ENCODE measurements at places on chromosomes 1 and 21. TPM values are rescaled to one million over a fixed set of nuclear protein-coding genes. Genes with fewer than 3 reads are reported as not detected.

The C8A gene
- not detected for total RNA-seq

The CELA3A gene
- not detected for total RNA-seq

The SYT14 gene
- 6.0 TPM for total RNA-seq

The DPYD gene
- 14.3 TPM for total RNA-seq

The OR2L13 gene
- not detected for total RNA-seq

The POU2F1 gene
- 5.6 TPM for total RNA-seq

The ANGPTL1 gene
- total RNA-seq: not detected

The FCN3 gene
- total RNA-seq: not detected

The C1QC gene
- total RNA-seq: not detected

The BATF3 gene
- total RNA-seq: 12.4 TPM

The FAM163A gene
- 0.06 TPM for total RNA-seq

The GBP5 gene
- 3.4 TPM for total RNA-seq

The AMIGO1 gene
- 3.7 TPM for total RNA-seq

The RNU1-2 gene
- total RNA-seq: 832 TPM

The DIRAS3 gene
- 67.9 TPM for total RNA-seq

All from Daoy (cell line).